ENCODE measurements at places on chromosomes 13 and 19.

DNA sequence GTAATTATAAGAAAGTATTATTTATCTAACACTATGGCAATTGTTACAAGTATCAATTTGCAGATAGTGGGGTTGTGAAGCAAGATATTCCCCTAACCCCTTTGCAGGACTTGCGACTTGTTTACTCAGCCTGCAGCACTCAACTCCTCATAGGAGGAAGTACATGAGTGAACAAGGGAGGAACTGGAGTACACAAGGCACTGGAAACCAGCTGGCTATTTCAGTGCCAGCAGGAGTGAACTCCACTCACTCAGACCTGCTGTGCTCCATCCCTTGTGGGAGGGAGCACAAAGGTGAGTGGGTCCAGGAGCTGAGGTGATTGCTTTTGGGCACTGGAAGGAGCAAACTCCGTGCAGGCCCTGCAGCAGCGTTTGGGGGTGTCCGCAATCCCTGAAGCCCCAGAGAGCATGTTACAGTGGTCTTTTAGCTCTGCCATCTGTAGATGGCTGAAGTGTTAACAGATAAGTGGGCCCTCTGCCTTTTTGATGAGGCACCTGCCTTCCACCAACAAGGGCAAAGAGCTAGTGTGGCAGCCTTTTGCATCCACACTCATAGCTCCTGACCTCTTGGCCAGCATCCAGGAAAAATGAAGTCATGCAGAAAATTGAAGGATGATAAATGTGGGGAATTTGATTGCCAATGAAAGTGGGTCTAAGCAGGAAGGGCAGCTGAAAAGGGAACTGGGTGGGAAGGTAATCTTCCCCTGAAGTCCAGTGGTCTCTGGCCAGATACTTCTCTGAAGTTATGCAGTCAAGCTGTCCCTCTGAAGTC, 802.2 kb upstream of the MIR17HG start:
- DNase-seq = no peak

GRCh38 chr19:33064792-33065550, at the start of gene RHPN2:
Gene RHPN2 (minus strand): TSS chr19:33064888. CDS start chr19:33064852, 36 bp downstream.
- DNase-seq = peak; percentile 84

DNA sequence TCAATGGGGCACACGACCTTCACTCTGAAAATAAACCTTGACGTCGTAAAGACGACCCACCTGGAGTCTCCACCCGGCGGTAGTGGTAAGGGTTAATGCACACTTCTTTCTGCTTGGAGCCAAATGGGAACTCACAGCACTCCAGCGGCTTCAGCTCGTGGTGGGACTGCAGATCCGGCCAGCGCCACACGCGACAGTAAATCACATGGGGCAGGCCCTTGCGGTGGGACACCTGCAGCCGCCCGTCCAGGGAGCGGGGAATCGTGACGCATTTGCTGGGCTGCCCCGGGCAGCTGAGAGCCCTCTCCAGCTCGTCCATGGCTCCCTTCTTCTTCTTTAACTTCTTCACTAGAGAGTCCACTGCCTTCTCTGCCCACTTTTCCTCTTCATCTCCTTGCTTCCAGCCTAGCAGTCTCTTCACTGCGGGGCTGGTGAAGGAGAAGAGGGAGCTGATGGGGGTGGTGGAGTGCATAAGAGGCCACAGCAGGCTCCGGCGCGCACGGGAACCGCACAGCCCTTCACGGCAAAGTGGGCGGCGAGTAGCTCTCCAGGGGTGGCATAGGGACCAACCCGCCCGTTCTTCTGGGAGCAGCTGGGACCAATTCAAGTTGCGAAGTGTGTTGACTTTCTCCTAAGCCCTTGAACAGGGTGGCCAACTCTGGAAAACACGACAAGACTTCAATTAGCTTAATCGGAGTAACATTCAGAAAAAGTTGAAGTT, 40.7 kb downstream of the SMAD9 start:
- no peak for DNase-seq

DNA sequence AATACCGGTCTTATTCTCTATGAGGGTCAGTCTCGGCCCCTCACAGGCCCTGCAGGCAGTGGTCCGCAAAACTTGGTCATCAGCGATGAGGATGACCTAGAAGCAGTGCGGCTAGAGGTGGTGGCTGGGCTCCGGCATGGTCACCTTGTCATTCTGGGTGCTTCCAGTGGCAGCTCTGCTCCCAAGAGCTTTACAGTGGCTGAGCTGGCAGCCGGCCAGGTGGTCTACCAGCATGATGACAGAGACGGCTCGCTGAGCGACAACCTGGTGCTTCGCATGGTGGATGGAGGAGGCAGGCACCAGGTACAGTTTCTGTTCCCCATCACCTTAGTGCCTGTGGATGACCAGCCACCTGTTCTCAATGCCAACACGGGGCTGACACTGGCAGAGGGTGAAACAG, 1.8 kb downstream of the FREM2 start:
- DNase-seq = no peak

GRCh38 chr19:47742634-47743033, 2.7 kb upstream of the NOP53 start:
- DNase-seq = no peak

- DNase-seq = no peak
These were observed 156.7 kb downstream of the SLC7A1 start for GRCh38 chr13:29438769-29439168.

GRCh38 chr13:48975101-48975855, 434 bp upstream of the FNDC3A start:
- peak; percentile 75 for DNase-seq

DNA sequence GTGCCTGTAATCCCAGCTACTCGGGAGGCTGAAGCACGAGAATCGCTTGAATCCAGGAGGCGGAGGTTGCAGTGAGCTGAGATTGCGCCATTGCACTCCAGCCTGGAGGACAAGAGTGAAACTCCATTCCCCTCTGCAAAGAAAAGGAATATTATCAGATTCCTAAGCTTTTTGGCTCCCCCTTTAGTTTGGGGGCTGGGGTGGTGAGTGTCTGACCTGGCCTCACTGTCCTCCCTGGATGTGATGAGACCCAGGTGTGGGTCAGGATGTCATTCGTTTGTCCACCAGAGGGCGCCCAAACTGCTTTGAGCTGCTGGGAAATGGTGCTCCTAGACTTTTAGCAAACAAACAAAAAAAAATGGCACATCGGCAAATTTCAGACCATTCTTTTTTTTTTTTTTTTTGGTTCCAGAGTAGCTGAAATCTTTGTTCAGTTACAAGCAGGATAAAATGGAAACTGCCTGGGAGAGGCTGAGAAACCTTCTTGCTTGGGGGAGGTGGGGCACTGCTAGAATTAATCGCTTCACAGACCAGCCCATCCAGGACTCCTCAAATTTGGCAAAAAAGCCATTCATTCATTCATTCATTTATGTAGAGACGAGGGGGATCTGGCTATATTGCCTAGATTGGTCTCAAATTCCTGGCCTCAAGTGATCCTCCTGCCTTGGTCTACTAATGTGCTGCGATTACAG, 29.4 kb downstream of the SPC24 start:
- DNase-seq = peak; percentile 79

DNA sequence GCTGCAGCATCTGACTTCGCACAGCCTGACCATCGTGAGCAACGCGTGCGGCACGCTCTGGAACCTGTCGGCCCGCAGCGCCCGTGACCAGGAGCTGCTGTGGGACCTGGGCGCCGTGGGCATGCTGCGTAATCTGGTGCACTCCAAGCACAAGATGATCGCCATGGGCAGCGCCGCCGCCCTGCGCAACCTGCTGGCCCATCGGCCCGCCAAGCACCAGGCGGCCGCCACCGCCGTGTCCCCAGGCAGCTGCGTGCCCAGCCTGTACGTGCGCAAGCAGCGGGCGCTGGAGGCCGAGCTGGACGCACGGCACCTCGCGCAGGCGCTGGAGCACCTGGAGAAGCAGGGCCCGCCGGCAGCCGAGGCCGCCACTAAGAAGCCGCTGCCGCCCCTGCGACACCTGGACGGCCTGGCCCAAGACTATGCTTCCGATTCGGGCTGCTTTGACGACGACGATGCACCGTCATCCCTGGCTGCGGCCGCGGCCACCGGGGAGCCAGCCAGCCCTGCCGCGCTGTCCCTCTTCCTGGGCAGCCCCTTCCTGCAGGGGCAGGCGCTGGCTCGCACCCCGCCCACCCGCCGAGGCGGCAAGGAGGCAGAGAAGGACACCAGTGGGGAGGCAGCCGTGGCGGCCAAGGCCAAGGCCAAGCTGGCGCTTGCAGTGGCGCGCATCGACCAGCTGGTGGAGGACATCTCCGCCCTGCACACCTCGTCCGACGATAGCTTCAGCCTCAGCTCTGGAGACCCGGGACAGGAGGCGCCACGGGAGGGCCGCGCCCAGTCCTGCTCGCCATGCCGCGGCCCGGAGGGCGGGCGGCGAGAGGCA, 13.6 kb downstream of the C19orf25 start:
- no peak for DNase-seq

DNA sequence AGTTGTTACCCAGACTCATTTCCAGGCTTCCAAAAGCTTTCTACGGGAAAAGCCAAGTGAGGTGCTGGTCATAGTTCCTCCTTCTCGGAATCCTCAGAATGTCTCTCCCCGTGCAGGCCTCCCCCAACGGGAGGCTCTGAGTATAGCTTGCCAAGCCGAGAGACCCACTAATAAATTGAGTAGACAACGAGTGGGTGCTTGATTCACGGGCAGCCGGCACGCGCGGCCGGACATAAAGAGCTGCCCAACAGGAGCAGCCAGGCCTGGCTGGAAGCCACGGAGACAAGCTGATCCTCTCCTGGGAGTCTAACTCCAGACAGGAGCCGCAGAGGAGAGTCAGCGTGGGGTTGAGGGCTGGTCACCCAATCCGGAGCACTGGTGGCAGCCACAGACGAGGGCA, 43.4 kb upstream of the MEDAG start:
- DNase-seq = no peak

DNA sequence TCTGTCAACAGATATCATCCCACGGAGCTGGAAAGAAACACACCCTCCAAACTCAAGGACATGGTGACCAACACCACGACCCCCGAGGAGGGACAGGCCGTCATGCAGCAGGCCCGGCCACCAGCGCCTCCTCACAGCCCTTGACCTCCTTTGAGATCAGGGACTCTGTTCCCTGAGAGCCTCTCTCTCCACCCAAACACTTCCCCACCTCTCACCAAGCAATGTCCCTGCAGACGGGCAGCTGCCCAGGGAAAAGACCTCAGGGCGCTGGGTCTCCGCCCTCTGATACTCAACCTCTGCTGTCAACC, 10.0 kb downstream of the SCGB2B2 start:
- no peak for DNase-seq

DNA sequence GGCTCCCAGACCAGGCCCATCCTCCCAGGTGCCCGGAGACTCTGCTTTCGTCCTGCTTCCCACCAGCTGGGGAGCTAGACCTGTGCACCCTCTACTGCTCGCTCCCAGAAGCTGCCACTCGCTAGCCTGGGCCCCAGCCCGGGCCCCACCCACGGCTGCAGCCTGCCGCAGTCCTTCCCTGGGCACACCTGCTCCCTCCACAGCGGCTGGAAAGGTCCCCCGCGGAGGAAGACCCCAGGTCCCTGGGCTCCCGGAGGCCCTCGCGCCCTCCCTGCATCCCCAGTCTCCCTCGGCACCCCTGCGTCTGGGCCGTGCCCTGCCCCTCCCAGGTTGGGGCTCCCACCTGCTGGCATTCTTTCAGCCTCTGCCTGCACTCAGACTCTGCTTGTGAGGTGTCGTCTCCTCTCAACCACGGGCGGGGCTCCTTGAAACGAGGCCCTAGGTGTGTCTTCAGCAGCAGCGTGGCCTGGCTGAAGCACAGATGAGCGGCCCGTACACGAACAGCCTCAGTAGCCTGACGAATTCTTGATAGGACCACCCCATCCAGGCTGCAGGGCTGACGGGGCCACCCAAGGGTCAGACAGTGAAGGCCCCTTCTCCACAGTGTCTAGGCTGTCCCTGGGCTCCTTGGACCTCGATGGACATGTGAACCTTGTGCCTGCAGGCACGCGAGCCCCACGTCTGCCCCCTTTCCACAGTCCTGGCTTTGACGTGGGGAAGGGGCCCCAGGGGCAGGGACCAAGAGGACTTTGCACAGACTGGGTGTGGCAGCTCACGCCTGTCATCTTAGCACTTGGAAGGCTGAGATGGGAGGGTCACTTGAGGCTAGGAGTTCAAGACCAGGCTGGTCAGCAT, 27.9 kb downstream of the DOT1L start:
- no peak for DNase-seq

DNA sequence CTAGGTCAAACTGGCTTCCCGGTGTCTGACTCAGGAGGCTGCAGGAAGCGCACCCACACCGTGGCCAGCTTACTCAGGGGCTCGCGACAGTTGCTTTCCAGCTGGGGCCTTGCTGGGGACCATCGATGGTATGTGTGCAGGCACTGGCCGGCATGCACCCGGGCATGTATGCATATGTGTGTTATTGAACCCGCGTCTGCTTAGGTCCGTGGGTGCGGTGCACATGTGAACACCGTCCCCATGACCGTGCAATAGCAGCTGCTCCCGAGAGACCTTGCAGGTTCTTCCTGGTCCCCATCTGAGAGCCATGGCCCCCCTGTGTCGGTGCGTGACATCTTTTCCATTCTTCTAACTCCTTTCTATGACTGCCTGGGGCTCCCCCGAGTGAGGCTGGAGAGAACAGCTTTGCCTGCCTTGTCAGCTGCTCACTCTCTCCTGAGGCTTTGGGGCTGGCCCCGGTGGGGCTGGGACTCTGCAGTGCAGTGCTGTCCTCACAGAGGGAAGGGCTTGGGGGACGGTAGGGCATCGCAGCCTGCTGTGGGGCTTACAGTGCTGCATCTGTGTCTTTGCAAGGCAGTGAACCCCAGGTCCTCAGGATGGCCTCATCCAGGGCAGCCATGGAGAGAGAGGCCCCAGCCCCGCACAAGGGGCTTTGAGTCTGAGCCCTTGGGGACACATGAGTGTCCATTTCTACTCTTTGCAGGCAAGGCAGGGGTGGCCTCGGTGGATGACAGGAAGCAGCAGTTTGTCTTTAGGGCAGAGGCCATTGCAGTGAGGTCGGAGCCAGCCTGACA, 65.1 kb downstream of the CHST8 start:
- no peak for DNase-seq

DNA sequence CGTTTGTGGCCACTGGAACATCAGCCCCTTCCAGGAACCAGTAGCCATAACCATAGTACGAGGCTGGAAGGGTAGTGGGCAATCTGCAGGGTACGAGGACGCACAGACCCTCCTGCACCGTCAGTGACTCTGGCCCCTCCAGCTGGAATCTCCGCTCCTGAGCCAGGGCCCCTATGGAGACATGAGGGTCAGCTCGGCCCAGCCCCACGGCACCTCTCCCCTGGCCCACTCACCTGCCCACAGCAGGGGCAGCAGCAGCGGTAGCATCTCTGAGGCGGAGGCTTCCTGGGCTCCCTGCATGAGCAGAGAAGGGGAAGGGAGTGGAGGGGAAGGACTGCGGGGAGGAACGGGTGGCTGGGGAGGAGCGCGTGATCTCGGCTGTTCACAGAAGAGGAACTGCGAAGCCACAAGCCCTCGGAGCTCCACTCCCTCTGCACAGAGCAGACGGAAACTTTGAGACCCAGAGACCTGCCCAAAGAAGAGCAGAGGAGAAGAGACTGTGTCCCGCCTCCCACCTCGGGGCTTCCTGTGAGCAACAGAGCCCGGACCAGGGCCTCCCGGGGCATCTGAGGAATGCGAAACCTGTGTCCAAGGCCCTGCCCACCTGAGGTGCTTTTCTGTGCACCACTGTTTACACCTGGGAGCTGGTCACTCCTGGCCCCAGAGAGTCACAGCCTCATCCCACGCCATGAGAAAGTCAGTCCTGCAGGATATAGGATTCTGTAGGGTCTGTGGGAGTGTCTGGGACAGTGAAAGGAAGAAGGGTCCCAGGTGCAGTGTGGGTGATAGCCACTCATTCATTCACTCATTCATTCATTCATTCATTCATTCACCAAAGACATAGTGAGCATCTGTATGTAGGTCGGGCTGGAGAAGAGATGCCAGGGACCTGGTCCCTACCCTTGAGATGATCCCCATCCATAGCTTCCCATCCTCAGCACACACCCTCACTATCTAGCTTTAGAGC, at the start of gene SIGLEC6:
Gene SIGLEC6, minus strand, starts transcription at position 322 of the 967 bp plus-strand sequence. Its CDS starts 22 bp downstream, at position 300.
- DNase-seq = peak; percentile 78

GRCh38 chr13:41133951-41134350, 1.3 kb upstream of the KBTBD6 start:
- DNase-seq = no peak
